ENCODE measurements at places on chromosomes 13 and 19.

GRCh38 chr13:40368127-40368891, 298.1 kb downstream of the FOXO1 start:
- DNase-seq, result no peak

- DNase-seq, result peak; percentile 45
Observed at GRCh38 chr13:43058318-43058674, 34.9 kb downstream of the DNAJC15 start.

GRCh38 chr13:96898212-96898611, 96.1 kb downstream of the OXGR1 start:
- DNase-seq, result no peak

- DNase-seq, result peak; percentile 89
Observed at GRCh38 chr13:99656092-99656745, 154.9 kb downstream of the TM9SF2 start.

- no peak for DNase-seq
Observed at GRCh38 chr19:4064149-4064495, 2.6 kb downstream of the ZBTB7A start.

- no peak for DNase-seq
Observed at GRCh38 chr19:39307046-39307821, 11.0 kb downstream of the IFNL1 start.

DNA sequence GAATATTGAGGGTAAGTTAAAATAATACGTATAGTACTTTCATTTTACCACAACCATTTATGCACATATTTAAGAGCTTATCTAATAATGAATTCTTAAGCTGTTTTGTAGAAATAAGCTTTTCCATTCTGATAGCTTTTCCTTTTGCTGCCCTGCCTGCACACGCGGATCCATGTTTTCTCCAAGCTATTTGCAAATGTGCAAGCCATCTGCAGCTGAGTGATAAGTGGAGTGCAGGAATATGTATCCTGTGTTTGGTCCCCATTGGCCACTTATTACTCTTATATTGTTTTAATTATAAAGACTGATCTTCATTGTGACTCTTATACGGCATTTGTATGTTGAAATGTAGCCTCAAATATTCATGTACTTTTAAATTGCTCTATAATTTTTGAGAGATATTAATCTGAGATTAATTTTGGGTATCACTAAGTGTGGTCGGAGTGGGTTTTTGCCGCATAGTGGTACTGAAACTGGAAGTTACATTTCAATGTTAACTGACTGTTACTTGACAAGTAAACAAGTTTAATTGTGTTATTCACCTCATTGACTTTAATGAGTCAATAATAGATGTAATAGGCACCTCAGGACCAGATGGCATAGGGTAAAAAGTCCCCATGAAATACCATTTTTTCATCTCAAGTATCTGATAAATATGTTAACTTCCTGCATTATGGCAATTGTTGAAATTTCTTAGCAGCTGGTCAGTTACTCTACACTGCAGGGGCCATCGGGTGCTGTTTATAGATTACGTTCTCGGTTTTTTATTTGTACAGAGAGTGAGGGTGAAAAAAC, 1567.4 kb downstream of the EFNB2 start:
- no peak for DNase-seq

DNA sequence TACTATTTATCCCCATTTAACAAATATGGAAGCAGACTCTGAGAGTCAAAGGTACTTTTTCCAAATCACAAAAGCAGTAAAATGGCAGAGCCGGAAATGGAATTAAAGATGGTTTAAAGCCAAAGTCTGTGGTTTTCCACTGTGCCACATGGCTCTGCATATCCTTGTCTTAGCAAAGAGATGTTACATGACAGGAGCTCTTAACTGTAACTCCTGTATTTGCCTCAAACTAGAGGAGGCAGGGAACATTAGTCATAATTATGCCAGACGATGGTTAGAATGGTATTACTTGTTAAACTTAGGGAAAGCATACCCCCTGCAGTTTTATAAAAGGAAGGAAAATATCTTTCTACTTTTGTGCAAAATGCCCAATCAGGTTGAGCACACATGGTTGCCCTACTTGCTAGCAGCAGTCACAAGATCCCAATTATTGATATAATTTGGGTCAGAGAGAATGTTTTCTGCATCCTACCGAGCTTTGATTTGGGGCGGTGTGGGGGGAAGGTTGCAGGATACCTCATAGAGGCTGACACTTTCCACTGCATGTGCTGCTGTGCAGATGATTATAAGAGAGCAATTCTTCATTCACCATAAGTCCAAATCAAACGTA, 42.0 kb upstream of the MAB21L1 start:
- DNase-seq, result no peak

DNA sequence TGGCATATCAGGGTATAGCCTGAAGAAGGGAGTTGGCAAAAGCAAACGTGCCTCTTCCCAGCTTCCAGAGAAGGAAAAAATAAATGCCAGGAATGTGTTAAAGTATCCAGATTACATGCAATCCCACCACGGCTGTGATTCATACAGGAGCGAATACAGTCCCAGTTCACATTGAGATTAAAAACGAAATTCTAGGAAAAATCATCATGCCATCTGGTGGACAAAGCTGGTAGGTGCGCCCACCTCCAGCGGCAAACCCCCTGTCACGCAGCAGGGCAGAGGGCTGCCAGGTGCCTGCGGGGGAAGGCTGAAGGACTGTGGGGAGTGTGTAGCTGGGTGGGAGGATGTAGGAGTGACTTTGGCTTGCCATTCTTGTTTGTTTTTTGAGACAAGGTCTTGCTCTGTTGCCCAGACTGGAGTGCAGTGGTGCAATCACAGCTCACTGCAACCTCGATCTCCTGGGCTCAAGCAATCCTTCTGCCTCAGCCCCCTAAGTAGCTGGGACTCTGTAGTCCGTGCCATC, 6.4 kb upstream of the DMWD start:
- DNase-seq, result peak; percentile 67

DNA sequence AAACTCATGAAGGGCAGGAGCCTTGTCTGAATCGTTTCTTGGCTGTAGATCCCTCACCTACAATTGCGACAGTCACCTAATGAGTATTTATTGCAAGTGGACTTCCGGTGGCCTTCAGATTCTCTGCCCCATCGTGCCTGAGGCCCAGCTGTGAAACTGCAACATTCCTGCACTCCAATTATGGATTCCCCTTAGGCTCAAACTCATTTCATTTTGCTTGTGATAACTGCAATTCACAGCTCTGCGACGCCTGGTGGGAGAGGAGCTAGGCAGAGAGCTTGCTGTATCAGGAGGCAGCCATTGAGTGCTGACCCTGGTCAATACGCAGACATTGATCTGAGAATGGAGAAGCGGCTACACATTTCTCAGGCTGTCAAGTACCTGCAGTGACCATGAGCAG, 59.0 kb downstream of the CCDC70 start:
- no peak for DNase-seq

- DNase-seq, result no peak
Observed at GRCh38 chr13:73521290-73521624, 462.5 kb downstream of the KLF5 start.

- no peak for DNase-seq
Observed at GRCh38 chr13:32047793-32048192, 16.2 kb downstream of the FRY start.

DNA sequence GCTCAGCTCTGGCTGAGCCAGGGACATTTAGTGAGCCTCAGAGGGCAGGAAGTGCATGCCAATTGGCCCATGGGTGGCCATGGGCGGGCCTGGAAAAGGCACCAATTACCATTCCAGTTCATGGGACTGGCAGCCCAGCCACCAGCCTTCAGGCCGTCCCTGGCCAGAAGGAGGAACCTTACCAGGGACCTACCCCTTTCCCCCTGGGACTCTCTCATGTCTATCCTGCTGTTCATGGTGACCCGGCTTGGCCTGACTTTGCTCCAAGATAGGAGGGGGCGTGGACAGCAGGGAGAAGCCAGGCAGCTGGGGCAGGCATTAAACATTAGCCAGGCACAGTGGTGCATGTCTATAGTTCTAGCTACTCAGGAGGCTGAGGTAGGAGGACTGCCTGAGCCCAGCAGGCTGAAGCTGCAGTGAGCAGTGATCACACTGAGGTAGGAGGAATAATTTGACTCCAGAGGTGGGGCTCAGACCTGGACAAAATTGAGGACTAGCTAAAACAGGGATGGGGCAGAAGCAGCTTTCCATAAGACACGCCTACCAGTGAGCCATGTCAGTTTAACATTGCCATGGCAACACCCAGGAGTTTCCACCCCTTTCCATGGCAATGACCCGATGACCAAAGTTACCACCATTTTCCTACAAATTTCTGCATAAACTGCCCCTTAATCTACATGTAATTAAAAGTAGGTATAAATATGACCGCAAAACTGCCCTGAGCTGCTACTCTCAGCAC, 14.3 kb upstream of the ZNF426 start:
- DNase-seq, result no peak

DNA sequence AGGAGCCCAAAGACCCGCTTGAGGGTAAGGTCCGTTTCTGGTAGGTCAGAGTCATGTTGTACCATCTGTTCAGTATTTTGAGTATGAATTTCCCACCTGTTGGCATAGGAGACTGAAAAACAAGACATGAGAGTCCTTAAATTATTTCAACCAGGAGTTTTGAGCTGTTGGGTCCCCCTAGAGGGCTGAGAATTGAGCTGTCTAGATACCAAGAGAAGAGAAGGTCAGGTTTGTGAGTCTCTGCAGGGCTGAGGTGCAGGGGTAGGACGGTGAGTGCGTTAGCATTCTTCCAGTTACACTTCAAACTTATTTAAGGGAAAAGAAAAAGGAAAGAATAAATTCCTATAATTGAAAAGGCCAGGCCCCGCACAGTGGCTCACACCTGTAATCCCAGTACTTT, 5.0 kb downstream of the CBLC start:
- no peak for DNase-seq

GRCh38 chr19:14580623-14581237, 2.2 kb upstream of the CLEC17A start:
- DNase-seq, result peak; percentile 81

GRCh38 chr19:7823686-7824301, 6.2 kb upstream of the EVI5L start:
- no peak for DNase-seq

- DNase-seq, result peak; percentile 88
Observed at GRCh38 chr19:49983645-49984229, 22.8 kb upstream of the SIGLEC11 start.

DNA sequence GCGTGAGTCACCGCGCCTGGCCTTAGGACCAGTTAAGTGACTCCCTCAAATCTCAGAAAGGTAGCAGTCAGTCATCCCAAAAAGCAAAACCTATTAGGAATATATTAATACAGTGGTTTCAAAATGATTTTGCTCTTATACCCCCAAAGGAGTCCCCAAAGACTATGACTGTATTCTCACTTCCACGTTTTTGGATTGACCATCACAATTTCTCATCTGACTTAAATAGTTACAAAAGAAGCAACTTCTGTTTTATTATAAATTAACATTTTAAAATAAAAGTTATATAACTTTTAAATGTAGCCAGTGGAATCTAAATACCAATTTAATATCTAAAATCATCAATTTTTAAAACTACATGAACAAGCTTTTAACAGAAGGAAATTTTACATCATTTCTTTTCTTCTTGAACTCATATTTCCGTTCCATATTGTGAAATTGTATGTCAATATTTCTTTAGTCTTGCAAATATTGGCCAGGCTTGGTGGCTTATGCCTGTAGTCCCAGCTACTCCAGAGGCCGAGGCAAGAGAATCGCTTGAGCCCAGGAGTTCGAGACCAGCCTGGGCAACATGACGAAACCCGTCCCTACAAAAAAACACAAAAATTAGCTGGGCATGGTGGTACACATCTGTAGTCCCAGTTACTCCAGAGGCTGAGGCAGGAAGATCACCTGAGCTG, 1.5 kb upstream of the SPART start:
- no peak for DNase-seq

DNA sequence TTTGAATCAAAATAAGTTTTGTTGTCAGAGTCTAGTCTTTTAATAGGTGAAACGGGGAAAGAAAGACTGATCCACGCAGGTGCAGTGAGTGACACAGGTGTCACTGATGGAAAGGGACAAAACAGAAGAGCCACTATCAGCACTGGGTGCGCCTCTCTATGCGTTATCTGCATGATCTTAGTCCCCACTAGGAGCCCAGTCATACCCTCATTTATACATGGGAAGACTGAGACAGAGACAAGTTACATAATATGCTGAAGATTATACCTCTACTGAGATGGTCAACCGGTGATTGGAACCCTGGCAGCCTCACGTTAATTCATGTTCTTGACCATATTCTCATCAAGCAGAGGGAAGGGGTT, 3.4 kb downstream of the LRCH1 start:
- DNase-seq, result no peak

DNA sequence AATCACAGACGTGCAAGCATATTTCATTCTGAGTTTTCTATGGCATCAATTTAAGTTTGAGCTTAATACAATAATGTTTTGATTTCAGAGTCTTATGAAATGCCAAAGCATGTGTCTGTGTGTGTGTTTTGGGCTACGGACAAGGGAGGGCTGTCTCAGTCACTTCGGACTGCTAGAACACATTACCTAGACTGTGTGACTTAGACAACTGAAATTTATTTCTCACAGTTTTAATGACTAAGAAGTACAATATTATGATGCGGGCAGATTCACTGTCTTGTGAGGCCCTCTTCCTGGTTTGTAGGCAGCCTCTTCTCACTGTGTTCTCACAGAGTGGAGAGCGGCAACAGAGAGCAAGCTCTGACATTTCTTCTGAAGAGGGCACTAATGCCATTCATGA, 1202.0 kb downstream of the EFNB2 start:
- DNase-seq, result no peak

GRCh38 chr13:114154476-114154875, 22.1 kb upstream of the RASA3 start:
- DNase-seq, result no peak

GRCh38 chr13:100106005-100106404, 17.1 kb downstream of the PCCA start:
- no peak for DNase-seq

GRCh38 chr13:111202745-111203144, 87.6 kb downstream of the ARHGEF7 start:
- DNase-seq, result no peak

- peak; percentile 44 for DNase-seq
Observed at GRCh38 chr19:10701955-10702525, 801 bp downstream of the QTRT1 start.

- no peak for DNase-seq
Observed at GRCh38 chr19:31803835-31804446, 454.7 kb upstream of the TSHZ3 start.

DNA sequence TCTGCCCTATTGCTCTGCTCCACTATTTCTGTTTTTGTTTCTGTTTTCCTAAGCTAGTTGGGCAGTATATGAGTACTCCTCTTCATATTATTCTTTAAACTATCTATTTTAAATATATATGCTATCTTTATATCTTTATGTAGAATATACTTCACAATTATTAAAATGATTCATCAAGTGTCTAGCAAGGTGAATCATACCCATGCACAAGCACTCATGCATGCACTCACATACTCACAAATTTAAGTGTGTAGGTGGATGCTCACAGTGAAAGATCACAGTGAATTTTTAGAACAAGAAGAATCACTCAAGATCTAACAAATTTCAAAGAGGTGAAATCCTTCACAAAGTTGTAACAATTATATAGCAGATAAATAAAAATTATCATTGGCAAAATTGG, 435.6 kb upstream of the SLITRK5 start:
- no peak for DNase-seq

- no peak for DNase-seq
Observed at GRCh38 chr19:18906605-18907519, 10.9 kb upstream of the CERS1 start.

GRCh38 chr13:50320271-50320862, 305.1 kb downstream of the KCNRG start:
- DNase-seq, result no peak
